Aorta (tissue), 5 donors: ENCODE measurements at places on chromosomes 11 and 22. TPM values are rescaled to one million over a fixed set of nuclear protein-coding genes. Genes with fewer than 3 reads are reported as not detected.

MACROD1 gene
- 19.0 TPM for total RNA-seq

VSIG10L2 gene
- not detected for total RNA-seq

GTF2H1 gene
- 39.3 TPM for total RNA-seq

DUSP18 gene
- total RNA-seq = 11.3 TPM

SNX32 gene
- 0.39 TPM for total RNA-seq

DNA sequence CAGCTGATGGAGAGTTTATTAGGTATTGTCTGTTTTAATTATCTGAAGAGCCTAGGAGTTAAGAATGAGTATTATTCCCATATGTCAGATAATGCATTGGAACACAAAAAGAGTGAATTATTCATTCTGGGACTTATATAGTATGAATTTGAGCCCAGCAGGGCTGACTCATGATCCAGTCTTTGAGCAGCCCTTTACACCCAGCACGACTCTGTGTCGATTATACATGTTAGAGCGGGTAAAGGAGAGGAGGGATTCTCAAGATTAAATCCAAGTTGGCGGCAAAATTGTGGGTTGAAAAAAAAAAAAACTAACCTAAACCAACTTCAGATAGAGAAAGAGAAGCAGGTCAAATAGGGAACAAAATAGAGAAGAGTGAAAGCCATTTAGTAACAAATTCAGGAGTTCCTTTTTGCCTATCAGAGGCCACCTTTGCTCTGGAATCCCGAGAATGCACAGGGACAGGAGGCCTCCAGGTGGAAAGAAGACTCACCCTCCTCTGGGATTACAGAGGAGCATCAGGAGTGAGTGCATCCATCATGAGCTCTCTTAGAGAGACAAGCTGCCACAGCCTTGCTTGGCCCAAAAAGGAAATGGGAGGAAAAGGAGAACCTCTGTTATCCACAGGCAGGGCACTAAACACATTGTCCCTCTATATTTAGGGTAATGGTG lies 3.1 kb downstream of the MRGPRX1 start:
- H3K27ac ChIP-seq = no peak overlapping the region
- no peaks in the 10 kb centered on the region for H3K36me3 ChIP-seq
- peaks cover 2% of the 10 kb centered on the region for H3K27me3 ChIP-seq
- no peak for DNase-seq
- H3K4me3 ChIP-seq = no peak overlapping the region
- no peaks in the 10 kb centered on the region for H3K4me1 ChIP-seq

GRCh38 chr11:8566613-8567210 lies 27.3 kb downstream of the STK33 start:
- H3K27ac ChIP-seq = no peak overlapping the region
- no peaks in the 10 kb centered on the region for H3K27me3 ChIP-seq
- DNase-seq = no peak
- H3K36me3 ChIP-seq = no peaks in the 10 kb centered on the region

DNA sequence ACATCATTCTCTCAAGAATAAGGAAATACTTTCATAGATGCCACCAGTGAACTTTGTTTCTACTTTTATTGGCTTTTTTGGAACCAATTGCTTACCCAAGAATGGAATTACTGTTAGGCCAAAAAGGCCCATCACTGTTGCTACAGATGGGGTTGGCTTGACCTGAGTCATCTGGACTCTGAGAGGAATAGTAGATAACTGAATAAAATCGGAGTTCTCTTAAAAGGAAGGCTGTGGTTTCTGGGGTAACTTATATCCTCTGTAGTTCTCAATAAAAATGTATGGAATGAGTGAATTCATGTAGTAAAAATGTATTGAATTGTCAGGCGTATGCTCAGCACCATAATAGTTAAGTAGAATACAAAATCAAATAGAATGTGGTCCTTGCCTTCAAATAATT lies 56.6 kb downstream of the ARHGEF12 start:
- no peak overlapping the region for H3K4me3 ChIP-seq
- no peak overlapping the region for H3K27ac ChIP-seq
- DNase-seq = no peak
- H3K27me3 ChIP-seq = no peaks in the 10 kb centered on the region

DNA sequence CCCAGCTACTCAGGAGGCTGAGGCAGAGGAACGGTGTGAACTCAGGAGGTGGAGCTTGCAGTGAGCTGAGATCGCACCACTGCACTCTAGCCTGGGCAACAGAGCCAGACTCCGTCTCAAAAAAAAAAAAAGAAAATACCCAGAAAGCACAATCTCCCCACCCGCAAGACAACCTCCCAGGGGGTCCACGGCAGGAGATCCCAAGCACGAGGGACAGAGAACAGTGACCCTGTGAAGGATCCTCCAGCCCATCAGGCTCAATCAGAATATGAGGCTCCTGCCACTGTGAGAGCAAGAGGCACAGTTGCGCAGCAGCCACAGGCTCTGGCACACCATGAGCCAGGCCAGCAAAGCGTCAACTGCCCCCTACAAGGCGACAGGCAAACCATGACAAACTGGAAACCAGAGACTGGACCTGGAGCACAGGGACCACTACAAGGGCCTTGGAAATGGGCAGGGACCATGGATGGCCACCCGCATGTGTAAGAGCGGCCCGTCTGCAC lies 164.8 kb upstream of the GRK3 start:
- H3K4me3 ChIP-seq = no peak overlapping the region
- no peaks in the 10 kb centered on the region for H3K27me3 ChIP-seq
- no peaks in the 10 kb centered on the region for H3K4me1 ChIP-seq
- H3K36me3 ChIP-seq = no peaks in the 10 kb centered on the region
- H3K27ac ChIP-seq = no peak overlapping the region

GRCh38 chr22:45246060-45246985 lies 5.6 kb upstream of the KIAA0930 start:
- H3K36me3 ChIP-seq = no peaks in the 10 kb centered on the region
- no peaks in the 10 kb centered on the region for H3K27me3 ChIP-seq
- H3K4me3 ChIP-seq = no peak overlapping the region
- peak; percentile 78 for DNase-seq
- no peaks in the 10 kb centered on the region for H3K4me1 ChIP-seq
- H3K27ac ChIP-seq = peak overlapping the region; percentile 31

- DNase-seq = no peak
- H3K4me1 ChIP-seq = peaks cover 2% of the 10 kb centered on the region
- no peak overlapping the region for H3K27ac ChIP-seq
- H3K36me3 ChIP-seq = no peaks in the 10 kb centered on the region
- H3K4me3 ChIP-seq = no peak overlapping the region
Observed at GRCh38 chr11:88318017-88318416, 19.5 kb downstream of the CTSC start.

GRCh38 chr22:46444390-46444854 lies 93.0 kb downstream of the CELSR1 start:
- no peak for DNase-seq
- H3K27ac ChIP-seq = no peak overlapping the region
- H3K4me1 ChIP-seq = no peaks in the 10 kb centered on the region
- H3K27me3 ChIP-seq = no peaks in the 10 kb centered on the region
- no peaks in the 10 kb centered on the region for H3K36me3 ChIP-seq
- H3K4me3 ChIP-seq = no peak overlapping the region

DNA sequence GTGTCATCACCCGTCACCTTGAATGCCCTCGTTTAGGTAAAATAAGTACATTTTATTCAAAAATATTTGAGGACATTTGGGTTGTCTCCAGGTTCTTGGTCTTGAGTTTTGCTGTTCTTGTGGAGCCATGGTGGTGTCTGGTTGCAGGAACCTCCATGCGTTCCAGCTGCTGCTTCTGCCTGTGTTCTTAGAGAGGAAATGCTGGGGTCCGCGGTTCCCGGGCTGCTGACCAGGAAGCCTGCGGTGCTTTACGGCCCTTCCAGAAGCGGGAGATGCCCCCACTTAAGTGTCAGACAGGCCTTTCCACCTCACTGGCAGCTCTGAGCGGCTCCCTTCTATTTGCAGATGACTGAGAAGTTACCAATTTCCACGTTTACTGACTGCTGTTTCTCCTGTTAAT lies 66.8 kb downstream of the LRP5 start:
- no peaks in the 10 kb centered on the region for H3K36me3 ChIP-seq
- no peak overlapping the region for H3K27ac ChIP-seq
- no peak for DNase-seq
- H3K4me3 ChIP-seq = no peak overlapping the region
- no peaks in the 10 kb centered on the region for H3K27me3 ChIP-seq

DNA sequence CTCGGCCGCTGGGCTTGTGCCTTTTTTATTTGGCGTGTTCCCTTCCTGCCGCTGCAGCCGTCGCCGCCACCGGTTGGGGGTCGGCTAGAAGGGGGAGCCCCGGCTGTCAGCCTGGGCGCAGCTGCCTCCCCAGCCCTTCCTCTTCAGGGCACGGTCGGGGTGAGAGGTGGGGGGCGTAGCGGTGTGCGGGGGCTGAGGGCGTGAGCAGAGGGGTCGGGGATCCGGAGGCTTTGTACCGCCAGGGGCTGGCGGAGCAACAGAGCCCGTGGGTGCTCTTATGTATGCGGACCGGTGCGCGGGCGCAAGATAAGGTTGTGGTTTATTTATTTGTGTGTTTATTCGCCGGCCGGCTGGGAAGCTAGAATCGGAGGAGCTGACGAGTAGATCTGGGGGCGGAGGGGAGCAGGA lies 477 bp downstream of the ZBTB16 start:
- peak overlapping the region; percentile 95 for H3K4me3 ChIP-seq
- peak overlapping the region; percentile 90 for H3K27ac ChIP-seq
- H3K27me3 ChIP-seq = no peaks in the 10 kb centered on the region
- peaks cover 10% of the 10 kb centered on the region for H3K36me3 ChIP-seq

- H3K36me3 ChIP-seq = no peaks in the 10 kb centered on the region
- no peak for DNase-seq
- no peaks in the 10 kb centered on the region for H3K27me3 ChIP-seq
- no peak overlapping the region for H3K4me3 ChIP-seq
- H3K27ac ChIP-seq = no peak overlapping the region
Observed at GRCh38 chr11:119432484-119433357, 9.7 kb upstream of the THY1 start.
